ENCODE measurements at places on chromosomes 5 and 9.

- DNase-seq = no peak
These were observed 374.2 kb downstream of the MAN2A1 start for GRCh38 chr5:110063640-110064602.

GRCh38 chr5:137069358-137069757 lies 429.8 kb downstream of the SPOCK1 start:
- DNase-seq = no peak

GRCh38 chr5:145118127-145118526 lies 717.0 kb downstream of the PRELID2 start:
- no peak for DNase-seq

- no peak for DNase-seq
These were observed 44.7 kb upstream of the TMEM215 start for GRCh38 chr9:32738501-32739172.

GRCh38 chr9:134663753-134664415 lies 22.3 kb downstream of the COL5A1 start:
- no peak for DNase-seq

DNA sequence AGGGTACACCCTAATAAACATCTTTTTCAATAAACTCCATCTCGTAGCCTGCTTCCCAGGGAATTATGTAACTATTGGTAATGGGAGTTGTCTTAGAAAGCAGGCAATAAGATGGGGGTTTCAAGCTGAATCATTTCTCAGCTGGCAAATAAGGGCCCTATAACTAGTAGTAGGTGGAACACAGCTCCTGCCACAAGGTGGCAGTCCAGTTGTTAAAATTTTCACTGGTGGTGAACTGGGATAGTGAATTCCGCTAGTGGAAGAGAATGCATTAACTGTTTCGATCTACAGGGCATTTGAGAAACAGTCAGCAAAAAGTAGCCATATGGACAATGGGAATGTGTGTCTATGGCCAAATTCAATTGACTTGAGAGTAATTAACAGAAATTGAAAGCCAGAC lies 27.7 kb downstream of the PCDHB15 start:
- peak; percentile 55 for DNase-seq

- DNase-seq = no peak
These were observed at the start of gene CARD6 for GRCh38 chr5:40841068-40841805. Gene CARD6, plus strand, starts transcription at chr5:40841367. Its CDS starts 16 bp downstream, at chr5:40841383.

DNA sequence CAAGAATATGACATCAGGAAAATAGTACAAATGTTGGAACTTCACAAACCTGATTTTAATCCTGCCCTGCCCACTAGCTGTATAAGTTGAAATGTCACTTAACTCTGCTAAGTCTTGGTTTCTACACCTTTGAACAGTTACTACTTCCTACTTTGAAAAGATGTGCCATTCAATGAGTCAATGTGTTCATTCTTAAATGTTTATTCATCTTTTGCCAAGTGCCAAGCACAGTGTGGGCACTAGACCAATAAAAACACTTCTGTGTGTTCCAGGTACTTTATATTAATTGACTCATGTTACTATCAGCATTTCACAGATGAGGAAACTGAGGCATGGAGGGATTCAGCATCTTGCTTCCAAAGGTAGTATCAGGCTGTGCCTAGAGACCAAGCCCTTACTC lies 12.8 kb downstream of the PDCL start:
- DNase-seq = no peak

DNA sequence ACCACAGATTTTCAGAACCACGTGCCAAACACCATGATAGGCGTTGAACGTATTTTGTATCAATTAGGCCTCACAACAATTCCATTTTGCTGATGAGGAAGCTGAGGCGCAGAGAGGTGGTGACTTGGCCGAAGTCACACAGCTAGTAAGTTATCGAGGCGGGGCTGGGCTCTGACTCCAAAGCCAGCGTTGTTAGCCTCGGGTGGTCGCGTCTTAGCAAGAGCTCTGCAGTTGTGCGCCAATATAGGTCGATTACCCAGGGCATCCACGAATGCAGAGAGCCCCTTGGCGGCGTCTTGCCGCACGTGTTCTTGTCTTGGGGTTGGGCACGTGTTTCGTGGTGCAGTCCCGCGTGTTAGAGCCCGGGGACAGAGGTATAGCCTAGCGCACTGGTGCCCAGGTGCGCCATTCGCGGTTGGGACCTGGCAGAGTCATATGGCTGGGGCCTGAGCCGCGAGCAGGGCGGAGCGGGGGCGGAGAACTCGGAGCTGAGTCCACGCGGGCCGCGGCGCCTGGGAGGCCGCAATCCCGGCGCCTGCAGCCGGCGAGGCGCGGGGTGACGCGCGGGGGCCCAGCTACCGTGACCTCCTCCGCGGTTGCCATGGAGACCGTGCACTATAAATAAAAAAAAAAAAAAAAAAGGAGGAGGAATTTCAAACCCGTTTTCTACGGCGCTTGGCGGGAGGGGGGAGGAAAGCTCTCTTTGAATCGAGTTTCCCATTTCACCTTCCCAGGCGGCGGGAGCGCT lies 62.3 kb downstream of the CXXC5 start:
- peak; percentile 80 for DNase-seq

DNA sequence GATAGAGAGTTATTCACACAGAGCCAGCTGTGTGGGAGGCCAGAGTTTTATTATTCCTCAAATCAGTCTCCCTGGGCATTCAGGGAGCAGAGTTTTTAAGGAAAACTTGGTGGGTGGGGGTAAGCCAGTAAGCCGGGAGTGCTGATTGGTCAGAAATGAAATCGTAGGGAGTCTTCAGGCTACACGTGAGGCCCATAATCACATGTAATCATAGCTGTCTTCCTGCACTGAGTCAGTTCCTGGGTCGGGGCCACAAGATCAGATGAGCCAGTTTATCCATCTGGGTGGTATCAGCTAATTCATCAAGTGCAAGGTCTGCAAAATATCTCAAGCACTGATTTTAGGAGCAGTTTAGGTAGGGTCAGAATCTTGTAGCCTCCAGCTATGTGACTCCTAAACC lies 10.8 kb upstream of the TTC39B start:
- no peak for DNase-seq

DNA sequence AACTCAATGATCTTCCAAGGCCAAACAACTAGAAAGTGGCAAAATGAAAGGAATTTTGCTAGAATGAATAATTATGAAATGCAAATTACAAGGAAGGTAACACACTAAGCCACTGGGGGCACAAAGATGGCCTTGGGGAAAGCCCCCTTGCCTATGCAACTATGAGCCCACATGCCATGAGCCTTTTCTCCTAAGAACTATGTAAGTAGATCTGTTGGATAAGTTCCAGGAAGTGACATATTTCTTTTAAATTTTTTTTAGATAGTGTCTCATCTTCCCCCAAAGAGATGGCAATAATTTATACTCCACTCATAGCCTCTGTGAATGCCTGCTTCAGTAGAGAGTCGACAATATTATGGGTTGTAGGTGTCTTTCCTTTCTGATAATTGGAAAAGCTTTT lies 257.8 kb downstream of the AUH start:
- DNase-seq = no peak

- no peak for DNase-seq
These were observed 4.3 kb upstream of the DRD1 start for GRCh38 chr5:175448276-175448675.

Measured in D341Med (cell line).